Activated CD8-positive, alpha-beta memory T cell treated with anti-CD3 and anti-CD28 coated beads for 4 hours (primary cell): ENCODE measurements at places on chromosomes 3 and 15.

GRCh38 chr3:30059240-30059639 is 547.2 kb upstream of the TGFBR2 start:
- DNase-seq = no peak

DNA sequence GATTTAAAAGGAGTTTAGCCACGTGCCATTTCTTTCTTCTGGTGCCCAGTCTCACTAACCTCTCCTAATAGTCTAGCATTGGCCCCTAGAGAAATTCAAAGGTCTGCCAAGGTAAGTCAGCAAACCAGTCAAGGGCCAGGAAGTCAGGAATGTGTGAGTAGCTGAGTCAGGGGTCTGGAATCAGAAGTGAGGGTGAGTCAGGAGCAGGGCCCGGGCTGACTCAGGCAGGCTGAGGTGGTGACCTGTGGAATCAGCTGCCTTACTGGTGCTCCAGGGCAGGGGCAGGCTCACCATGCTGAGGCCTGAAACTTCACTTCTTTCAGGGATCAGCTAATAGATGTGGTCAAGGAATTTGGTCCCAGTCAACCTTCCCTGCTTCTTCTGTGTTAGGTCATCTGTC is 105.8 kb upstream of the MYZAP start:
- DNase-seq = no peak

DNA sequence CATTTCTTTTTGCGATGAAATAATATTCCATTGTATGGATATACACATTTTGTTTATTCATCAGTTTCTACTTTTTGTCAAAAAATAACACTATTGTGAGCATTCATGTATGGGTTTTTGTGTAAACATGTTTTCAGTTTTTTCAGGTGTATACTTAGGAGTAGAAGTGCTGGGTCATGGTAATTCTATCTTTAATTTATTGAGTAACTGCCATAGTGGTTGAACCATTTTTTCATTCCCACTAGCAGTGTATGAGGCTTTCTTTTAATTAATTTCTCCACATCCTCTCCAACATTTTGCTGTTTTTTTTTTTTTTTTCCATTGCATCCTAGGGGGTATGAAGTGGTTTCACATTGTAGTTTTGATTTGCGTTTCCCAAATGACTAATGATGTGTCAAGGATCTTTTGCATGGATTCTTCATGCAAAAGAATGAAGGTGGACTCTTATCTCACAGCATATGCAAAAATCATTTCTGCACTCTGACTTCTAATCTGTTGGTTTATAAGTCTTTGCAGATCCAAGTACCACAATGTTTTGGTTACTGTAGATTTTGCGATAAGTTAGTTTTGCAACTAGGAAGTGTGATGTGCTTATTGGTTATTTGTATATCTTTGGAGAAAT is 12.6 kb downstream of the ATP2C1 start:
- no peak for DNase-seq

- no peak for DNase-seq
Observed at GRCh38 chr3:10292505-10293419, at the start of gene GHRL. TSS of gene GHRL (minus strand) at chr3:10292947. CDS start at chr3:10290180, 2,767 bp downstream.

DNA sequence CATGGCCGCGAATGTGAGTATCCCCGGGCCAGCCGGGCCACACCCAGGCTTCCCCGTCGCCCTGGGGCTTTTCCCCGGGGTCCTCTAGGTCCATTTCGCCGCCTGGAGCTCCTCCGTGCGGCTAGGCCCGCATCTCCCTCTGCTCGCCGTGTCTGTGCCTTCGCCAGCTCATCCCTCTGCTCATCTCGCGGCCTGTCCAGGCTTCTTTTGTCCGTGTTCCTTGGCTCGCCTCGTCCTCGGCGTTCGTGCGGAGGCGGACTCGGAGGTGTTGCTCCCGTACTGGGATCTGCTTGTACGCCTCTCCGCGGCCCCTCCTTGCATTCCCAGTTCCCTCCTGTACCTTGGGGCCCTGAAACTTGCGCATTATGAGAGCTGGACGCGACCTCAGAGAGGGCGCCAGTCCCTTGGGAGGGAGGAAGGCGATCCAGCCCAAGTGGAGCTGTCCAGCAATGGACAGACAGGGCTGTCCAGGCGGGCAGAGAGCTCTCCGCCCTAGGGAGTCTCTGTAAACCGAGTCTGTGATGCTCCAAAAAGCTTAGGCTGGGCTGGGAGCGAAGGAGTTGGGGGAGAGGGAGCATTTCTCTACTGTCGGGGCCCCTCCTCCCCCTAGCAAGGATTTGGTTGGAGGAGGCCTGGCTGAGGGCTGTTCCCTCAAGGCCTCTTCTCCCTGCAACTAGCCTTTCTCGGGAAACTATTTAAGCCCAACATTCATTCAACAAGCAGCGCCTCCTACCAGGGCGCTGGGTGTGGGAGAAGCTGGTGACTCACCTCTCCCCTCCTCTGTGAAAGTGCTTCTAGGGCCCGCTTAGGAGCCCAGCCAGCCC is 553 bp downstream of the TMEM43 start:
- DNase-seq = peak; percentile 29

DNA sequence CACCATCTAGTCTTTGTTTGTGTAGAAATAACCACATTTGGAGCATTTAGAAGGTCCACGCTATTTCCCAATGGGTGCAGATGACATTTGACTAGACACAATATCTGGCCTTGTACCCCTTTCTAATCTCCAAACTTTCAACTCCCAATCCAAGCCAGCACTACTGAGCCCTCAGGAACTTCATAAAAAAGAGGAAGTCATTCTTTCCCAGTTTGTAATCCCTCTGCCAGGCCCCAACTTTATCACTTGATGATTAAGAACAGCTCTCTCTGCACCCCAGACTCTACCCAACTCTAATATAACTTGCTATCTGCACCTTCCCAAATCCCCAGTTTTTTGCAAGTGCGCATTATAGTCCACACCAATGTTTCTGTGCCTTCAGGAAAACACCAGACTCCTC is 170.2 kb downstream of the KCNMB2 start:
- no peak for DNase-seq

DNA sequence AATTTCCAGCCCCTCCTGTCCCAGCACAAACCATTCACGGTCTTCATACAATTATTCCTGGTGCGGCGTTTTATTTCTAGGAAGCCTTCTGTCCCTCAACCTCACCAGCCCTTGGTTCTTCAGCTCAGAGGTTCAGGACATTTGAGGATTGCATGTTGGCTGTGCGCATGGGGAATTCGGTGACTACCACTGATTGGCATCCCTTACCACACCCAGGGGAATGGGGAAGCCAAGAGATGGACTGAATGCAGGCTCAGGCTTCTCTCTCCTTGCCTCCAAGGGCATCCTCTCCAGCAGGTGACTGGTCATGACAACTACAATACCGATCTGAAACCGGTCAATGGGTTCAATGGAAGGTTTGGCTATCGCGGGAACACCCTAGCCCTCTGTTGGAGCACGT is 153.8 kb downstream of the MTHFS start:
- no peak for DNase-seq

GRCh38 chr3:8215821-8216220 is 285.8 kb upstream of the LMCD1 start:
- DNase-seq = no peak

DNA sequence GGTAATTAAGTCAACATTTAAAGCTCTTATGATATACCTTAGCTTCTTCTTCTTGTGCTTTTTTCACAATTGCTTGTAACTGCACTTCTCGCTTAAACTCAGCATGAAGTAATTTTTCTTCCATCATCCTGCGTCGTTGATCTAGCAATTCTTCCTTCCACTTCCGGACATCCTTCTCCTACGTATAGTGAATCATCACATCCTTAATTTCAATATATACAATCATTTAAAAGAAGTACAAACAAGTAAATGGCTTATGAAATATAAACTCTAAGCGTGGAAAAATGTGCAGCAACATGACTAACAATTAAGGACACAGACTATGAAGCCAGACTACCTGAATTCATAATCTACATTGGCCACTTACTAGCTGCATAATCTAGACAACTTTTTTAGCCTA is 151.4 kb downstream of the SCAPER start:
- DNase-seq = no peak

- DNase-seq = no peak
Observed at GRCh38 chr15:65916664-65917406, 47.5 kb downstream of the RAB11A start.

GRCh38 chr15:95235033-95235432 is 1003.7 kb downstream of the MCTP2 start:
- no peak for DNase-seq

- DNase-seq = no peak
Observed at GRCh38 chr3:57852896-57853295, 96.8 kb downstream of the SLMAP start.

DNA sequence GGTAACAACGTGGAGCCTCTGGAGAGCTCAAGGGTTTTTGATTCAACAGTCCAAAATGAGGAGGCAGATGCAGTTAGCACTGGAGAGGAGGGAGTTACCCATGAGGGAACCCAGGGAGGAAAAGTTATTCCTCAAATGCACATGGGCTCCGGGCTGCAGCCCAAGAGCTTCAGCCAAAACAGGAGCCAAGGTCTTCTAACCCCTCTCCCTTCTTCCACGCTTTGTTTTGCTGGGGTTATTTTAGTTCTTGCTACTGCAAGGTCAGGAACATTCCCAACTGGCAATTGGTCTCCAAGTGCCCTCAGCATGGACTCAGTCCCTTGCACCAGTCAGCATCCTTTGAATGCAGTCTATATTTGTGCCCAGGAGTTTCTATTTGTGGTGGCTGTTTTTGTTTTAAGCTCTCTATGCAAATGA is 90.0 kb downstream of the TGFBR2 start:
- no peak for DNase-seq

GRCh38 chr15:25242957-25243799 is 195.6 kb downstream of the UBE3A start:
- no peak for DNase-seq

DNA sequence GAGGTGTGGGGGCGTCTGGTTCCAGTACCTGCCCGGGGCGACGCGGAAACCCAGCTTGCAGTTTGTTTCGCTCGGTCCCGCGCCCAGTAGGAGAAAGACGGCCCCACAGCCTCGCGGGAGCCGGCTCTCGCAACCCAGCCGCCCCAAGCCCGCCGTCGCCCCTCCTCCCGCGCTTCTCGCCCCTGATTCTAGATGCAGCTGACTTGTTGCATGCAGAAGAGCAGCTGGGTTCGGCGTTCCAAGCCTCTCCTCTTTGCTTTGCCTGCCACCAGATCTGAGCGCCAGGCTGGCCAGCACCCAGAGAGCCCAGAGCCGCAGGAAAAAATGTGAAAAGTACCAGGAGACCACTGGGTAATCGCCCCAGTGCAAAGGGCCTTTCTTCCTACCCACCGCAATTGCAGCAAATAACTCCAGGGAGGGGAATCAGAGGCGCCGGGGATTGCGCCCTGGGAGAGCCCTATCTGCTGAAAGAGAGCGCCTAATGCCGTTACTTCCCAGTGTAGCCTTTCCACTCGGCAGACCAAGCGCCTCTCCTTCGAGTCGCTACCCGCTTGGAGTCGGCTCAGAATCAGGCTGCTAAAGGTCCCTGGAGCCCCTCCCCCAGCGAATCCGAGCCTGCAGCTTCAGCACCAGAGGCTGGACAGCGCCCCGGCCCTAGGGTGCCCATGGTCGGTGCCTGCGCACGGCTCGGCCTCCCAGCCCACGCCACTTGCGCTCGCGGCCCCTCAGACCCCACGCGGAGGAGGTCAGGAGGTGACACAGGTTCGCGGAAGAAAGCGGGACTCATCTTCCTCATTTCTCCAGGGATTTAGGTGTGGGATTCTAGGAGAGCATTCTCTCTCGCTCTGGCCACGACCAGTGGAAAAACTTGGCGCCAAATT is 15.7 kb upstream of the AEN start:
- DNase-seq = no peak

DNA sequence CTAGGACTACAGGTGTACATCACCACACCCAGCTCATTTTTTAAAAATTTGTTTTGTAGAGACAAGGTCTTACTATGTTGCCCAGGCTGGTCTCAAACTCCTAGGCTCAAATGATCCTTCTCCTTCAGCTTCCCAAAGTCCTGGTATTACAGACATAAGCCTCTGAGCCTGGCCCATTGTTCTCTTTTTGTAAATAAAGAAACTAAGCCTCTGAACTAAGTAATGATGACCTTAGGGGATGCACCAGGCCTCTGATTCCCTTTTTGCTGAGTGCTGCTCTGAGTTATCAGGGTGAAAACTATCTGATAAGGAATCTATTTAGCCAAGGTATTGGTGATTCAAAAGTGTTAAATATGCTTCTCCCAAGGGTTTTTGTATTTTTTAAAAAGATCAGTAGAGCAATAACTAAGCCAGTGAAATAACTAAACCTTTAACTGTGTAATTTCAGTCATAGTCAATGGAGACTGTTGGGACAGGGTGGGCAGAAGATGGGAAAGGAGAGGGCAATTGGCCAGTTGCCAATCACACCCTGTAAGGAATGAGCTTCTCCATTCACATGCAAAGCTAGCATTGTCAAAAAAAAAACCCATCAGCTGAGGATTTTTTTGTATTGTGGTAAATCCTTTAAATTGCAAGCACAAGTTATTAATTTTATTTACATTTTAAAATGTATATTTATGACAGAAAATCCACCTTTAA is 194.8 kb upstream of the PFN2 start:
- no peak for DNase-seq

GRCh38 chr3:38840987-38841386 is 25.0 kb upstream of the SCN10A start:
- DNase-seq = no peak

- no peak for DNase-seq
Observed at GRCh38 chr15:93213281-93213680, 124.3 kb upstream of the RGMA start.

DNA sequence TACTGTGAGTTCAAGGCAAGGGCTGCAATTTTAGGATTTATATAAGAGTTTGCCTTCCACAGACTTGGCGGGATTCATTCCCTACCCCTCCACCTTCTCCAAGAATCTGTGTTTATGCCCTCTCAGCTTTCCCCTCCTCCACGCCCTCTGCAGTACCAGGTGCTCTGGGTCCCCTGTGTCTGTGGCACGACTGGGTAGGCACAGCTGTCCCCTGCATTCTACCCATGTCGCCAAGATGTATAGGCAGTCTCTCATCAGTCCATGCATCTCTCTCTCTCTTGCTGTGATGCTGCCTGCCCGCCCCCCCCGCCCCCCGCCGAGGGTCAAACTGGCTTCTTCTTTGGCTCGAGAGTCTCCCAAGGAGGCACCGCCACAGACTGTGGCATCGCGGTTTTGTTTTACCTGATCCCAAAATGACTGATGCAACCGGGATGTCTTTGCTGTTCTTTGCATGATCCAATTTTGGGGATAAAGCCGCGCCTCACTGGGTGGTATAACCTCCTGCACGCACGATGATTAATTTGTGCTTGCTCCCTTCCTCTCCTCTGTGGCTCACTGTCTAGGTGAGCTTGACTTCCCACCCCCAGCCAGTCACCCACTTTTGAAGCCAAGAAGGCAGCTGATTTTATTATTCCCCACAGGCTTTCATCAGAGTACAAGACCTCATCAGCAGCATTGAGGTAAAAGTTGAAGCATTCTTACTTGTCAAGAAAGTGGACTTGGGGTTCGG is 43.7 kb downstream of the EFCAB12 start:
- DNase-seq = no peak
